ENCODE measurements at places on chromosomes 3 and 15. TPM values are rescaled to one million over a fixed set of nuclear protein-coding genes. Genes with fewer than 3 reads are reported as not detected.

DNA sequence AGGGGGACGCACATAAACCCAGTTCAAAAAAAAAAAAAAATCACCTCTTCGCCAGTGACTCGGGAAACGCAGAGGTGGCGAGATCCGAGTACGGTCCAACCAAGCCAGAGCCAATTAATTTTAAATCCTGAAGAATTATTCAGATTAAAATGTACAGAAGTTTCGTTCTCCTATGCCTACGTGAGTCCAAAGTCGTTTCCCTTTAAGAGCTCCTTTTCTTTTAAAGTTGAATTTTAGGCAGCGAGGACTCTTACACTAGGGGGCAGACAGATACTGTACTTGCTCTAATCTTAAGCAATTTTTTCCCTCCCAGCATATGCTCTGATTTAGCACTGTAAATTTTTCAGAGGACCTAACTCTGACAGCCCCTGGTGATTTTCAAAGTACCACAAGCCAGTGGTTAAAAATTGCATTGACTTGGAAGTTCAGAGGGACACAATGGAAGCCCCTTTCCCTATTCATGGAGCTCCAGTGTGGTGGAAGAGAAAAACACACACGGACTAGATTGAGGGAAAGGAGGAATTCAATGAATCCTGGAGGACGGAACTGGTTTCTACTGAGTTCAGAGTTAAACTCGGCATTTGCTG is 3.3 kb upstream of the NR2F2 start:
- DNase-seq, result no peak

- no peak for DNase-seq
Measured at GRCh38 chr15:66653852-66654251, 48.2 kb upstream of the SMAD6 start.

DNA sequence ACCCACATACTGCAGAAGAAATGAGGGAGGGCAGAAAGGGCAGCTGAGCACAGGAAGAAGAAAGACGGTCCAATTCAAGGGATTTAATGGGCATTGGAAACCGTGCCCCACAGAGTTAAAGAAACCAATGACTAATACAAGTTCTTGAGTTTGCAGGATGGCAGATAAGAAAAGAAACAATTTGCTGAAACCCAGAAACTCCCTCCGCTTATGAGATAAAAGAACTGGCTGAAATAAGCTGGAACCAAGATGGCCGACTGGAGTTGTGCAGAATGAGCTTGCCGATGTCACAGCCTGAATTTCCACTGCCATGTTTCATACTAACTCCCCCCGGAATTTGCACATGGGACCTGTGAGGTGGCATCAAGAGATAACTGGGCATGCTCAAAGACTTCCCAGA is 47.1 kb downstream of the SCAP start:
- no peak for DNase-seq

DNA sequence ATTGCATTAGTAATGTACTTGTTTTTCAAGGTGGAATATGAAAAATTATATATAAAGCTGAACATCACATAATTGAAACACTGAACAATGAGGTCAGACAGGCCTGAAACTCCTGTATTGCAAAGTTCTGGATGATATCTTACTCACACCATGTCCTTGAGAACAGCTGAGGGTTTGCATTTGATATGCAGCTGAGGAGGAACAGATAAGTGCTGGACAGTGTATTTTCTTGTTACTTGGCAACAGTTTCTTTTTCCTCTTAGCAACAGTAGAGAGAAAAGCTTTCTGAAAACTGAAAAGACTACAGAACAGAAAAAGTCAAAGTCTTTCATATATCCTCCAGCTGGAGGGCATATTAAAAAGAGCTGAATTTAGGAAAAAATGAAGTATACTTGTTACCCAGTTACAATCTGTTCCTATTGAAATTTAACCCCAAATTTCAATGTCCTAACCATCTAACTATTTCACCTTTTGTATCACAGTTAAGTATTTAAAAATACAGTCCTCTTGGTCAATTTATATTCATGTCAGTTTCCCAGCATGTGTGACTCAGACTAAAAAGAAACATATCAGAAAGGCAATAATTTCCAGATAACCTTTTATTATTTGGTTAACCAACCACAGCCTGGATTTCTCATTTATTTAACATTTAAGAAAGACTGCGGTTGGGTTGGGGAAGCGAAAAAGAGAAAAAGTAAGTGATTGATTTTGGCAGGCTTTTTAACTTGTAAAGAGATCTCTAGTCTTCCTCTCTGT is 733.0 kb upstream of the DPPA4 start:
- no peak for DNase-seq

DNA sequence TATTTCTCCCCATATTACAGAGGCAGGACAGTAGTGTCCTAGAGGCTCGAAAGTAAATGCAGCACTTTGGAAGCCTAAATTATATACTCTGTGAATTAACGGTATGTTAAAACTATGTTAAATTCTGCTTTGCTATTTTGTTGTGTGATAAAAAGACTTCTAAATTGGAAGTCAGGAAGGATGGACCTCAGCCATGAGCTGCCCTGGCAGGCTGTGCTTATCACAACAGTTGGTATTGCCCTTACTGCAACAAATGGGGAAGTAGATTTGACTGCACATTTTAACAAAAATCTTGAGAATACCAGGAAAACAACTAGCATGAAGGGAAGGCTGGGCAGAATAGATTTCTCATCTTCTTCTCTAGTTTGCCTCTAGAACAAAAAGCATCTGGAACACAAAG is 706.6 kb downstream of the SI start:
- no peak for DNase-seq

DNA sequence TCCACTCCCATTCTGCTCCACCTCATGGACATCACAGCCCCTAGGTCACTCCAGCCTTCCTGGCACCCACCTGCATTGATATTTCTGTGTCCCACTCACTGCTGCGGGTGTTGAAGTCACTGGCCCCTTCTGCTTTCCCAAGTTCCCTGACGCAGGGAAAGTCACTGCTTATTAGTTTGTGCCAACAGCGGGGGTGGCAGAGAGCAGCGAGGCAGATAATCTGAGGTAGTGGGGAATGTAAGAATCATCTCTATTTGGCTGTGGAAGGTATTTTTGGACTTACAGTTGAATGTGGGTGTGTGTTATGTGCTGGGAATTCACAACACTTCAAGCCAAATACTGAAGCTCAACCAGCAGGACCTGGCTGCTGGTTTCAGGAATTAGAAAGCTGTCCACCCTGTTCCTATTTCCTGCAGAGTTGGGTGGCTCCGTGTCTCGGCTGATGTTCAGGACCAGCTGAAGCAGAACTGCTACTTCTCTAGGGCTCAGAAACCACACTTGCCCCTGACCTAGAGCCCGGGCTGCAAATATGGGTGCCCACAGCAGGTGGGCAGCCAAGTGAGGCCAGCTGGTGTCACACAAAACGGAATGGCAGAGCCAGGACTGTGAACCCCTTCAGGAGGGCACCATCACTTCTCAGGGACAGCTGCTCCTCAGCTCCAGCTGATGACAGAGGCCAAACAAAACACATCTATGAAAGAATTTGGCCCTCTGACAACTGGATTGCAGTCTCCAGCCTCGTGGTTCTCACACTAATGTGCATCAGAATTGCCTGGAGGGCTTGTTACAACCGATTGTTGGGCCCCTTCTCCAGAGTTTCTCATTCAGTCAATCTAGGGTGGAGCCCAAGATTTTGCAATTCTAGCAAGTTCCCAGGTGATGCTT is 57.7 kb downstream of the SEMA5B start:
- no peak for DNase-seq

The ZKSCAN7 gene
- total RNA-seq, result 6.6 TPM

DNA sequence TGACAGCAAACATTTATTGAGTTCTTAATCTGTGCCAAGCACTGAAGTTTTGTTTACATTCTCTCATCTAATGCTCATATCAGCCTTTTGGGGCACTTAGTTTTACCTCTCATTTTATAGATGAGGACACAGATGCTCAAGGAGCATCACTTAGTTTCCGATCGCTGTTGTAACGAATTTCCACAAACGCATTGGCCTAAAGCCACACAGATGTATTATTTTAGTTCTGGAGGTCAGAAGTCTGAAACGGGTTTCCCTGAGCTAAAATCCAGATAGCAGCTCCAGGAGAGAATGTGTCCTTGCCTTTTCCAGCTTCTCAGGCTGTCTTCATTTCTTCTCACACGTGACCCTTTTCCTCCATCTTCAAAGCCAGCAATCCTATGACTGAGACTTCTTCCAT is 11.1 kb downstream of the SEMA6D start:
- no peak for DNase-seq

The COLQ gene
- 1.2 TPM for total RNA-seq

The IREB2 gene
- 23.7 TPM for total RNA-seq

DNA sequence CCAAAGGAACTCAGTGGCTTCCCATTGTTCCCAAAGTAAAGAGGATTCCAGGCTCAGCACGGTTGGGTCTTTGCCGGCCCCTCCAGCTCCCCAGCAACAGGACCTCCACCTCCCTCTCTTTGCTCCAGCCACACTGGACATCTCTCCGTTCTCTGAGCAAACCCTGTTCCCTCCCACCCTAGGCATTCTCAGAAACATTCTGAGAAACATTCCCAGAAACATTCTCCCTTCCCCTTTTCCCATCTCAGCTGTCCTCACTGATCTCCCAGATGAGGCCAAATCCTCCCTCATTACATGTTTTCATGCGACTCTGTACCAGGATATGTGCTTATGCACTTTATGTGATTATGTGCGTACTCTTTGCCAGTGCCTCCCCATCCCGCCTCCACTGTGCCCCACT is 14.1 kb downstream of the CCDC33 start:
- DNase-seq, result no peak

- DNase-seq, result peak; percentile 96
Measured at GRCh38 chr3:101827211-101828174, 21.8 kb upstream of the NFKBIZ start.

The TPRG1 gene
- 2.9 TPM for total RNA-seq

DNA sequence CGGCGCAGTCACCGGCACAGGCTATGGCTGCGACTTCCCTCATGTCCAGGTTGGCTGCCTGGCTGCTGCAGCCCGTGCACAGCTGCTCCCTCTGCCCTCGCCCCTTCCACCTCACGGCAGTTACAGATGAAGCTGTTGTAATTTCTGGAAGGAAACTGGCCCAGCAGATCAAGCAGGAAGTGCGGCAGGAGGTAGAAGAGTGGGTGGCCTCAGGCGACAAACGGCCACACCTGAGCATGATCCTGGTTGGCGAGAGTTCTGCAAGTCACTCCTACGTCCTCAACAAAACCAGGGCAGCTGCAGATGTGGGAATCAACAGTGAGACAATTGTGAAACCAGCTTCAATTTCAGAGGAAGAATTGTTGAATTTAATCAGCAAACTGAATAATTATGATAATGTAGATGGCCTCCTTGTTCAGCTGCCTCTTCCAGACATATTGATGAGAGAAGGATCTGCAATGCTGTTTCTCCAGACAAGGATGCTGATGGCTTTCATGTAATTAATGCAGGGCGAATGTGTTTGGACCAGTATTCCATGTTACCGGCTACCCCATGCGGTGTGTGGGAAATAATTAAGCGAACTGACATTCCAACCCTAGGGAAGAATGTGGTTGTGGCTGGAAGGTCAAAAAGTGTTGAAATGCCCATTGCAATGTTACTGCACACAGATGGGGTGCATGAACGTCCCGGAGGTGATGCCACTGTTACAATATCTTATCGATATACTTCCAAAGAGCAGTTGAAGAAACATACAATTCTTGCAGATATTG is 13.2 kb upstream of the GNB4 start:
- DNase-seq, result no peak

DNA sequence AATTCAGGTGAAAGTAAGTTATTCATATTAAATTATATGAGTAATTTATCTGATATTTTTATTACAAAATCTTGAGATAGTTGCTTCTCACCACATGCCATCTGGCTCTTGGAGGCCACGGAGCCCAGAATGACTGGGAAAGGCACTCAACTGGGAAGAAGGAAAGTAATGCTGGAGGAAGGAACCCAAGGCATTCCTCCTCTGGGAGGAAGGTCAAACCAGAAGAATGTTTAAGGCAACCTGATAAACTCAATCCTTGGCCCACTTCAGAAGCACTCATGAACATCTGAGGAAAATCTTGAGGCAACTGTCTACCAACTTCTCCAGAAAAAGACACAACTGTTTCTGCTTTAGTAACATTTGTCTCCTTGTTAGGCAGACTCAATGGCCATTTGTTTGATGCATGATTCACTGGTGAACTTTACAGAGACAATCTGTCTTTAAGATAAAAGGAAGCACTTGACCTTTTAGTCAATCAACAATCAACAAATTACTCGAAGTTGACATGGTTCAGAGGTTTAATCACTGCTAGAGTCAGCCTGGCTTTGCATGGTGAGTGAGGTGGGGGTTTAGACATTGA is 261.4 kb upstream of the MME start:
- no peak for DNase-seq

DNA sequence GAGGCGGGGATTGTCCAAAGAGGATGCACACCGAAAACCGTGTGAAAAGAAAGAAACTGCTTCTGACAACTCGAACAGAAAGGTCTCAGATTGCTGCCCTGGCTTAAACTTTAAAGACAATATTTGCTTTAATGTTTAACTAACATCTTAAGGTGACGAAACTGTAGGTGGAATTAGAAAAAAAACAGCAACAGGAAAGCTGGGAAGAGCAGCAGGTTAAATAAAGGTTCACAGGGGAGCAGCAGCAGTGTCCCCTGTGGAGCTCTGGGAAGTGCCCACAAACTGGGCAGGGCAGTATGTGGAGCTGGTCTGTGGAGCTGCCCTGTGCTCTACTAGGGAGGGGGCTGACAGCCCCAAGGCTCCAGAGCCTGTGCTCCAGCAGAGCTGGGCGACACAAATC is 25.4 kb downstream of the RUVBL1 start:
- DNase-seq, result no peak

- DNase-seq, result no peak
Measured at GRCh38 chr3:14869917-14870782, 51.4 kb downstream of the FGD5 start.

DNA sequence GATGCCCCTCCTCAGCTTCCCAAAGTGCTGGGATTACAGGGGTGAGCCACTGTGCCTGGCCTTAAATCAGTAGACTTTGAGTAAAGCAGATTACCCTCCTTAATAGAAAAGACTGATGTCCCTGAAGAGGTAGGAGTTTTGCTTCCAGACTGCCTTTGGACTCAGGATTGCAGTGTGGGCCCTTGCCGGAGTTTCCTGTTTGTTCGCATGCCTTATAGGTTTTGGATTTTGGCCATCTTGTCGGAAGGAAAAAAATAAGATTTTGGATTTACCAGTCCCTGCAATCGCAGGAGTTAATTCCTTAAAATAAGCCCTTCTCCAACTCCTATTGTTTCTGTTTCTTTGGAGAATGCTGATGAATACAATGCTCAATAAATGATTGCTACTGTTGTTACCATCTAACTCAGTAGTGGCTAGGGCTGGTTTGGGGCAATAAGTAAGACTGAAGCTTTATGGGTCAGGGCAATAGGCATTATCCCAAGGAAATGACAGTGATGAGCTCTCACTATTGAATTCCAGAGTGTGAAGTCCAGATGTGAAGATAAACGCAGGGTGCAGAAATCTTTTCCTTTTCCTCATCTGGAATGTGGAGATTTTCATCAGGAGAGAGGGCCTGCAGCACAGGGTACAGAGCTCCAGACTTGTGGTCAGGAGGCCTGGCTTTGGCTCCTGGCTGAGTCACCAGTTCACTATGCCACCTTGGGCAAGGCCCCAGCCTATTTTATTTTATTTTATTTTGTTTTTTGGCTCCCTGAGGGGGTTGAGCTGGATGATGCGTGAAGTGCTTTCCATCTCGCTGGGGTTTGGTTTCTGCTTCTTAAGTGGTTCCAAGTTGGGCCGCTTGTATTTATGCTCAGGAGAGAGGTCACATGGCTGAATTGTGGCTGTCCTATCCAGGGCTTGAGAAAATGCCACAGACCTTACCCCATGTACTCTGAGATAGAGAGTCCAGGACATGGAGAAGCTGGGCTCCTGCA is 25.3 kb downstream of the FOXL2 start:
- DNase-seq, result no peak

Measured in esophagus muscularis mucosa (tissue), 4 donors.